Activated CD4-positive, alpha-beta memory T cell treated with anti-CD3 and anti-CD28 coated beads for 36 hours (primary cell): ENCODE measurements at places on chromosomes 4 and X.

- peaks cover 17% of the 10 kb centered on the region for H3K4me1 ChIP-seq
- H3K36me3 ChIP-seq: peaks cover 26% of the 10 kb centered on the region
- DNase-seq: no peak
- no peaks in the 10 kb centered on the region for H3K27me3 ChIP-seq
- no peak overlapping the region for H3K27ac ChIP-seq
- H3K4me3 ChIP-seq: no peak overlapping the region
Observed at GRCh38 chrX:51747671-51748070, 4.4 kb downstream of the GSPT2 start.

DNA sequence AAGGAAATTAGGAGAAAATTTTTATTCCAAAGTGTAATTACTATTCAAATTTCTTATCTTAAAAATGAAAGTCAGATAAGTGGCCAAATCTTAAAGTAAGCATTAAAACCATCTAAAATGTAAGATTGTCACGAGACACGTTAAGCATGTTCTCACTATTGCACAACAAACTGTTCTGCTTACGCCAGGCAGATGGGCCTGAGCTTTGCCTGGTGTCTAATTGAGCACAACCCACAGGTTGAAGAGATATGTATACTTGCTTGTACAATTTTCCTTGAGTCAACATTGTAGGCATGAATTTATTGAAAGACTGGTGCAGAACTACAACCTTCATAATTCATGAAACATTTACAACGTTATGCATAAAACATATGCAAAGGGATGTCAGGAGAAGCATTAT lies 3.9 kb downstream of the RNF128 start:
- DNase-seq: no peak
- peaks cover 5% of the 10 kb centered on the region for H3K4me1 ChIP-seq
- no peak overlapping the region for H3K4me3 ChIP-seq
- peaks cover 12% of the 10 kb centered on the region for H3K27me3 ChIP-seq

GRCh38 chr4:42638993-42639392 lies 17.9 kb downstream of the ATP8A1 start:
- no peak overlapping the region for H3K27ac ChIP-seq
- no peaks in the 10 kb centered on the region for H3K27me3 ChIP-seq
- H3K4me1 ChIP-seq: peaks cover 65% of the 10 kb centered on the region
- DNase-seq: peak; percentile 47
- H3K36me3 ChIP-seq: peaks cover 3% of the 10 kb centered on the region

DNA sequence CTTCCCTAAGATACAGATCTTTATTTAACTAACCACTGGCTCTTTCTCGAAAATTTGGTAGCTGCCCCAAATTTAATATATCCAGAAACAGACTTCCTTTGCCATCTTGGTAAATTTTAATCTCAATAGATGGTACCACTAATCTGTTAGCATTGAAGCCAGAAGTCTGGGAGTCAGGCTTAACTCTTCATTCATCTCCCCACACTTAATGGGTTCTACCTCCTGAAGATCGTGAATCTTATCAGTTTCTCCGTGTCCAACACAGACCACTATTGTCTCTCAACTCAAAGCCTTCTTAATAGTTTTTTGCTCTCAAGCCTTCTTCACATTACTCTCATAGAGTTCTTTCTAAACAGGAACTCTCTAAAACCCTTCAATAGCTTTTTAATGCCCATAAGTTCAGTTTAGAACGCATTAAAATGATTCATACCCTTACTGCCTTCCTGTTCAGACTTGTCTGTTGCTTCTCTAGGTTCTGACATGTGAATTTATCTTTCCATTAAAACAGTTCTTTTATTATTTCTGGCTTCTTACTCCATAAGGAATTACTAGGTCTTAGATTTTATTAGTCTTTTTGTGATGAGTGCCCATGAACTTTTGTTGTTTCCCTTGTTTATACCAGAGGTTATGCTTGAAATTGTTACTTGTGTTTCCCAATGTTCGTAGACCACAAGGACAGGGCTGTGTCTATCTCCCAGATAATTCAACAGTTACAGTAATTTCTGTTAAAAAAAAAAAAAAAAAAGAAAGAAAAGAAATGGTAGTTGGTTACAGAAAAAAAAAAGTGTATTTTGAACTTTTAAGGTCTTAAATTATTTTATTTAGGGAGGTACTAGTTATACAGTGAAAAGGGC lies 54.7 kb downstream of the SMARCAD1 start:
- H3K27me3 ChIP-seq: no peaks in the 10 kb centered on the region
- H3K4me3 ChIP-seq: no peak overlapping the region
- DNase-seq: no peak
- no peaks in the 10 kb centered on the region for H3K4me1 ChIP-seq
- H3K27ac ChIP-seq: no peak overlapping the region

DNA sequence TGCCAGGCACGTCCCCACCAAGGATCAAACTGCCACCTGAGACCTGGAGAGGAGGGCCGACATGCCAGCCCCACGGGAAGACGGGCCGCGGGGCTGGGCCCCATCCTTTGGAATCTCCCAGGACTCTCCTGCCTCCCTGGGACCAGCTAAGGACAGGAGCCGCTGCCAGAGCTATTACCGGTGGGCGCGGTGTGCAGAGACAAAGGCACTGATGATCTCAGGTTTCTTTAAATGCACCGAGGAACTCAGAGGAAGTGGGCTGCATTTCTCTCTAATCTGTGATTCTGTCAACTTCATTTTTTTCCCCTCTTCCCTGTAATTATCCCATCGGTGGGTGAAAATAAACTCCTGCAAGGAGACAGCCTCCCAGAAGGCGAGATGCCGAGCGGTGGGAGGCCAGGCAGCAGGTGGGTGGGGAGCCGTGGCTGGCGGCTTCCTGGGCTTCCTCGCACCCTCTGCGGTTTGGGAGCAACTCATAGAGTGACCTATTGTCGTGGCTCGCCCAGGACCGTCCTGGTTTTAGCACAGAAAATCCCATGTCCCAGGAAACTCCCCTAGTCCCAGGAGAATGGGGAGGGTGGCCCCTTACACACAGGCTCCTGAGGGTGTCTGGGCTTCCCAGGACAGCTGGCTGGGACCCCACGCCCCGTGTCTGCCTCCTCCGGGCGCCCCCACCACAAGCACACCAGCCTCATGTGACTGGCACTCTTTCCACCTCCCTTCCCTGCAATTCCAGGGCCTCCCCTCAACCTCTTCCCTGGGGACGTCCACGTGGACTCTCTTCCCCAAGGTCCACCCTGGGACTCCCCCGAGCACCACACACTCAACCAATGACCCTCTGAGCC lies 62.3 kb upstream of the ADRA2C start:
- peaks cover 24% of the 10 kb centered on the region for H3K27me3 ChIP-seq
- no peak overlapping the region for H3K4me3 ChIP-seq
- no peak for DNase-seq
- H3K36me3 ChIP-seq: no peaks in the 10 kb centered on the region
- H3K4me1 ChIP-seq: no peaks in the 10 kb centered on the region

DNA sequence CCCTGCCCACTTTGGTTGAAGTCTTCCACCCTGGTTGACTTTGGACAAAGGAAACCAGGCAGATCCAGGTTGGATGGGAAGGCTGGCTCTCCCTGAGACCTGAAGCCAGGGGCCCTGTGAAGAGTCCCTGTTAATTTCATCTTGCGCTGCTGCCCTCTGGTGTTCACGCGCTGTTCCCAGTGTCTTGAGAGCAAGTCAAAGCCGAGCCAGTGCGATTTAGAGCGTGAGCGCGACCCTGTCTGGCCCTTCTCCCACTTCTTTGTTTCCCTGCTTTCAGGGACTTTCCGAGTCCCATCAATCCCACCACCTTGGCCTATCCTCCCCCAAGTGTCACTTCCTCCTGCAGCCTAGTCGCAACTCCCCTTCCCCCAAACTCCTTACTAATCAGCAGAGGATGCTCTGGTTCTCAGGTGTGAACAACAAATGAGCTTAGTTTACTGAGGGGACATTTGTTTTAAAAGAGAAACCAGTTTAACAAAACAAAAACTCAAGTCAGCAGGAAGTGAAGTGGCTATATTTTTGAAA lies 25.8 kb upstream of the CHRNA9 start:
- peaks cover 6% of the 10 kb centered on the region for H3K36me3 ChIP-seq
- peak overlapping the region; percentile 80 for H3K27ac ChIP-seq
- no peaks in the 10 kb centered on the region for H3K27me3 ChIP-seq
